ENCODE measurements at places on chromosomes 1 and 21. TPM values are rescaled to one million over a fixed set of nuclear protein-coding genes. Genes with fewer than 3 reads are reported as not detected.

GRCh38 chr1:106396020-106396419 is 660.5 kb upstream of the PRMT6 start:
- no peak for DNase-seq

Gene MTARC1
- total RNA-seq = 3.6 TPM

Gene C1orf94
- not detected for total RNA-seq

GRCh38 chr21:17451364-17451891 is 61.4 kb upstream of the CXADR start:
- DNase-seq = no peak

- no peak for DNase-seq
These were observed 25.7 kb upstream of the ERO1B start for GRCh38 chr1:236307435-236307834.

GRCh38 chr1:184340984-184341383 is 45.8 kb upstream of the C1orf21 start:
- no peak for DNase-seq

Gene ETV3
- 22.9 TPM for total RNA-seq

- DNase-seq = no peak
These were observed 576.2 kb downstream of the PTPRU start for GRCh38 chr1:29812408-29813135.

Gene OLIG2
- total RNA-seq = not detected

Gene CASQ1
- total RNA-seq = 24.7 TPM

- peak; percentile 56 for DNase-seq
These were observed 18.2 kb downstream of the CNTN2 start for GRCh38 chr1:205061227-205061626.

Gene C1orf226
- 1.0 TPM for total RNA-seq
